MM.1S (cell line): ENCODE measurements at places on chromosomes 12 and 14.
A peak's percentile ranks its signal among the peaks of the same experiment; 100 is the strongest.

GRCh38 chr12:86772696-86773095, 516.5 kb upstream of the MGAT4C start:
- no peak for DNase-seq

DNA sequence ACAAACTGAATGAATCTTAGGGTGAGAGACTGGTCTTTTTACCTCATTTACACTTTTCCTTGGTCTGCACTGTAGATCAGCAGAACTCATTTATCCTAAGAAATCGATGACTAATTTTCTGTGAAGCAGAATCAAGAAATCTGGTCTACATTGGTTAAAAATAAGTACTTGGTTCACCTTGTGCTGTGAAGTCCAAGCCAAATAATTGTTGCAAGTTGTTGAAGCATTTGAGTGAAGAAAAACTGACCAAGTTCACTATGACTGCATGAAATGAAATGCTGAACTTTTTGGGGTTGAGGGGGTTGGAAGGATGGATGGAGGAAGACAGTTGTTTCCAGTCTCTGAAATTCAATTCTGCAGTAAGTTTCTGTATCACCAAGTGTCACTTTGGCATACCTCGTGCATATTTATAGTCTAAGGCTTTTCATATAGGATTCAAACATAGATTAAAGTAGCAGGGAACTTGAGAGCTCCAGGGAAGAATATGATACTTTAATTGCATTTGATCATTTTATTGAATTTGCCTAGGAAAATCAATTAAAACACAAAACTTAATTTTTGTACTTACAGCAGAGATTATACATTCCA, 75.0 kb downstream of the FAR2 start:
- DNase-seq, result no peak

GRCh38 chr12:120748242-120748641, 22.6 kb downstream of the ACADS start:
- DNase-seq, result no peak

DNA sequence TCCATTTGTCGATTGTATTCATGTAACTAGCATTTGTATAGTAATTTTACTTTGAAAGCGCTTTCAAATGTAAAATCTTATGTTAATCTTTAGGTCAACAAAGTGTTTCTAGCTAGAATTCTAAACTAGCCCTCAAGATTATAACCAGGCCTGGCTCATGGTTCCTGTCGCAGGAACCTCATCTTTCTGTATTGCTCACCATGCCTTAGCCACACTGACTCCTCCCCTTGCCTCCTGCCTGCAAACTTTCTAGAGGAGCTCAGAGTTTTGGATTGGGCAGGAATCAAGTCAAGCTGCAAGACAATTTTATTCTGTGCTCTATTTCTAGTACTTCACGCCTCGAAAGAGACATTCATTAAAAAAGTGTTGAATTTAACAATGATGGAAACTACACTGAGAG, 99.8 kb downstream of the TGFB3 start:
- no peak for DNase-seq

DNA sequence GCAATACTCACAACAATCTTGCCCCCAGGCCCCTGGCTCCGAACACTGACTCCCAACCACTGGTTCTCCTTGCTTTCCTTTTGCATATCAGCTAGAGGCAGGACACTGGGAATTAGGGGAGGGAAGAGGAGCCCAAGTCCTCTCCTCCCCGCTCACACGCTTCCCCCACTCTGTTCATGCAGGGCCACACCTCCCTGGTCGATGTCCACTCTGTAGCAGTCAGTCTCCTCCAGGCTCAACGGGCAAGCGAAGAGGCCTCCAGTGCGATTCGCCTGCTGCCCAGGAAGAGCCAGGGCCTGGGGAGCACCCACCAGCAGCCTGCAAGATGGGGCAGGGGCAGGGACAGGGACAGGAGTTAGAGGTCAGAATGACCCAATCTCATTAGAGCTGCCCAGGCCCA, 4.8 kb downstream of the ITGA7 start:
- DNase-seq, result no peak

DNA sequence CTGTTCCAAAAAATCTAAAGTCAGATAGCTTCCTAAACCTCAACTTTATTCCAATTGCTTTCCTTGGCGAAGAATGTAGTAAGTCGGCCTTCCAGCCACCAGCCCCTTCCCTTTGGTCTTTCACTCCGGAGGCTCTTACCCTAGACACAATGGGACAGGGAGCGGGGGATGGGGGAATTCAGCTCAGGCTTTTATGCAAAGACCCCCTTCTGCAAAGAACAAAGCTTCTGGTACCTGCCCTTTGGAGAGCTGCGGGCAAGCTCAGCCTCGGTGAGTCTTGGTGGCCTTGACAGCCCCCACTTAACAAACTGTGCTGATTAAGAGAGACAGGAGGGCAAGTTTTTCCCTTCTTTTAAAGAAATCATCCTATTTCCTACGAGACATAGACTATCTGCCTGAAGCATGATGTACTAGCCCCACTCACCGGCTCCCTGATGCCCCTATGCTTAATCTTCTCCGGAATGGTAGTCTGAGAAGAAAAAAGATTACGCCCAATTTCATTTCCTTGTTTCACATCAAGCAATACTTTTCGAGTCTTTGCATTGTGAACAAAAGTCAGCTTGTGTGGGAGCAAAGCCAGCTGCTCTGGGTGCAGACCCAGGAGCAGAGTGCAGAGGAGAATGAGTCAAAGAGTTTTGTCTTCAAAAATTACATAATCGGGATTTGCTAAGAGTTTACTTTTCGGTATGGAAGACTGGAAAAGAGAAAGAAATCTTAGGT, 1.5 kb upstream of the NANOG start:
- no peak for DNase-seq

- no peak for DNase-seq
These were observed 62.7 kb downstream of the C2CD5 start for GRCh38 chr12:22481547-22482104.

GRCh38 chr12:96578526-96579125, 89.2 kb downstream of the CFAP54 start:
- peak; percentile 76 for DNase-seq

DNA sequence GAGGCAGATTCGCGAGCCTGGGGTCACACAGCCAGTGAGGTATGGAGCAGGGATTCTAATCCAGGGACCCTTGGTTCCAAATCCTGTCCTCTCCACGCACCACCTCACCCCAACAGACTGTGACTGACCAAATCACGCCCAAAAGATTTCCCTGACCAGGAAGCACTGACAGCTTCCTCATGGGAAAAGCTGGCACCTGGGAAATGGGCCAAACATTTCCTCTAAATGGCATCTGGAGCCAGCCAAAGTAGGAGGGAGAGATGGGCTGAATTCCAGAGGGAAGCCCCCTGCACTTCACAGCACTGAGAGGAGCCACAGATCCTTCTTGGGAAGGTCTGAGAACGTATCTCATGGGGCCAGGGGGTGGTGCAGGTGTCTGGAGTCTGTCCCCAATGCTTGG, 28.8 kb downstream of the CCDC92 start:
- DNase-seq, result no peak

- DNase-seq, result no peak
These were observed 13.6 kb downstream of the FAM222A start for GRCh38 chr12:109727039-109727723.

DNA sequence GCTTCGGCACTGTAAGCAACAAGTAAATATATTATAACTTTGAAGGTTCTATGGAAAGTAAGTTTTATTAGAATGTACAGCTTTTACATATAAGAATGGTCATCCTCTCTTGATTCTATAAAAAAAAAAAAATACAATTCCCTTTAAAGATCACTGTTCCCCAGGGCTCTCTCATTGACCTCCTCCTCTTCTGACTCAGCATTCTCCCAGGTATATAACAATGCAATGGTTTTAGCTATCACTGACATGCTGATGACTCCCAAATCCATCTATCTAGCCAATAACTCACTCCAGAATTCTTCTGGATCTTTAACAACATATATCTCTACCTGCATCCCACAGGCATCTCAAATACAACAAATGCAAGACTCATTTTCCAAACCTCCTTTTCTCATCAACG, 62.7 kb downstream of the EEA1 start:
- DNase-seq, result no peak

DNA sequence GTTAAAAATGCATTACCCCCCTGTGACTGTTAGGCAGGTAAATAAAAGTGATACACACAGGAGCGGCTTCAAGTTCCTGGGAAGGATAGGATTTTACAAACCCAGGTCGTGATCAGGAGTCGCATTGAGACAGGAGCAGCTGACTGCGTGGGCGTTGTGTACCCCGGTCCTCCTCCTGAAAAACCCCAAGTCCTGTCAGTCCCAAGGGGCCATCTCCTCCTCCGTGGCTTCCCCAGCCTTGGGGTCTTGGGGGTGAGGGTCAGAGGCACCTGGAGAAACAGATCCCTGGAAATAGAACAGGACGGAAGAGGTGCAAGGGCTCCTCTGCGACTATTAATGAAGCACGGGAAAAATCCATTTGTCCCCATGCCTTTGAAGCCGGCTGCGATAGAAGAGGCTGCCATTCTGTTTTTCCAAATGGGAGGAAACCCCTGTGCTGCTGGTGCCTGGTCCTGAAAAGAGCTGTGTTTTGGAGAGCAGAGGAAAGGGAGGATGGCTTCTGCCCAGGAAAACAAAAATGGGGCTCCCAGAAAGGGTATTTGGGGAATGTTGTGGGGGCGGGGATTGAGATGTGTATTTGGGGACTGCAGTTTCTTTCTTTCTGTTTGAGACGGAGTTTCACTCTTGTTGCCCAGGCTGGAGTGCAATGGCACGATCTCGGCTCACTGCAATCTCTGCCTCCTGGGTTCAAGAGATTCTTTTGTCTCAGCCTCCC, 143.1 kb downstream of the ZNF664 start:
- no peak for DNase-seq

GRCh38 chr12:75783093-75783877, 248.3 kb downstream of the PHLDA1 start:
- peak; percentile 14 for DNase-seq

DNA sequence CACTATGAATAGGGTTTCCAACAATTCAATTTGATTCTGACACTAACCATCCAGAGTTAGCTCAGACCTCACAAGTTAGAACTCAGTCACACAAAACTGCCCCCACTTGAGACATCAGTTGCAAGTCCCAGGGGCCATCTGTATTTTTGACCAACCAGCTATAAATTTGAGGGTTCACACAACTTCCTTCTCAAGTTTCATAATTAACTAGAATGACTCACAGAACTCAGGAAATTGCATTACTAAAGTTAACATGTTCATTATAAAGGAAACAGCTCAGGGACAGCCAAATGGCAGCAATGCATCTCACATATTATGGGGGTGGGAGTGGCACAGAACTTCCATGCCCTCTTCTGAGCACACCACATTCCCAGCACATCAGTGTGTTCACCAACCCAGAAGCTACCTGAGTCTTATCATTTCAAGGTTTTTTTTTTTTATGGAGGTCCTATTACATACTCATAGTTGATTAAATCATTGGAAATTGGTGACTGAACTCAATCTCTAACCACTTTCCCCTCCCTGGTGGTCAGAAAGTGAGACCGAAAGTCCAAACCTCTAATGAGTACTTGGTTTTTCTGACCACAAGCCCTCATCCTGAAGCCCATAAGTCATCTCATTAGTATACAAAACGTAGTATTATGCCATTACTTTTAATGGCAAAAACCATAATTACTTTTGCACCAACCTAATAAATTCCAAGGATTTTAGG, 1721.5 kb upstream of the SEL1L start:
- DNase-seq, result no peak

- no peak for DNase-seq
These were observed 115.7 kb downstream of the RFLNA start for GRCh38 chr12:124410354-124411175.

GRCh38 chr12:49636979-49637755, 13.8 kb downstream of the PRPF40B start:
- DNase-seq, result peak; percentile 75

DNA sequence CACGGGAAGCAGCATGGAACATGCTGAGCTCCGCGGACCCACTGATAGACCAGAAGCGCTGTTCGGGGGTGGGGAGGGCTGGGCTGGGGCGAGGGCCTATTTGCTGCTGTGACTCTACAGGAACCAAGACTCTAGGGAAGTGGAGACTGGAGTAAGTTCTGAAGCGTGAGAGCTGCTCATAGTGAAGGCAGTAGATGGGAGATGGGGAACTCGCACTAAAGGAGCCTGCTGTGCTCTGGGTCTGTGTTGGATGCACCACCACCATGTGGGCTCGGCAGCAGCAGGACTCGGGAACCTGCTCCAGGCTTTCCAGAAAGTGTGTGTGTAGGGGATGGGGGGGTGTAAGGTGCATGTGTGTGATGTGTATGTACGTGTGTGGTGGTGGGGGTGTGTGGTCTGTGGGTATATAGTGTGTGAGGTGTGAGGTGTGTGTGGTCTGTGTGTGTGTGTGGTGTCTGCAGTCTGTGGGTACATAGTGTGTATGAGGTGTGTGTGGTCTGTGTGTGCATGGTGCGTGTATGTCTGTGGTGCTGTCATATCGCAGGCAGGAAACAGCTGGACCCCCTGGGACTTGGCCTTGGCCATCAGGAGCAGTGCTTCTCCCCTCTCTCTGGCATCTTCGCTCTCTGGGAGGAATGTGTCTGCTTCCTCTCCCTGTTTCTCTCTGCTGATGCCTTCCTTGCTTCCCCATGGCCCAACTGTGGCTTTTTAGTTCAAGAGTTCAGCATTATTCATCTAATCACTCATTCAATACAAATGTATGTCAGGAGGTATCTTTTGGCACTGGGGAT, 378.9 kb downstream of the FUT8 start:
- no peak for DNase-seq

- no peak for DNase-seq
These were observed 18.8 kb downstream of the SLC35F4 start for GRCh38 chr14:57847096-57847495.

DNA sequence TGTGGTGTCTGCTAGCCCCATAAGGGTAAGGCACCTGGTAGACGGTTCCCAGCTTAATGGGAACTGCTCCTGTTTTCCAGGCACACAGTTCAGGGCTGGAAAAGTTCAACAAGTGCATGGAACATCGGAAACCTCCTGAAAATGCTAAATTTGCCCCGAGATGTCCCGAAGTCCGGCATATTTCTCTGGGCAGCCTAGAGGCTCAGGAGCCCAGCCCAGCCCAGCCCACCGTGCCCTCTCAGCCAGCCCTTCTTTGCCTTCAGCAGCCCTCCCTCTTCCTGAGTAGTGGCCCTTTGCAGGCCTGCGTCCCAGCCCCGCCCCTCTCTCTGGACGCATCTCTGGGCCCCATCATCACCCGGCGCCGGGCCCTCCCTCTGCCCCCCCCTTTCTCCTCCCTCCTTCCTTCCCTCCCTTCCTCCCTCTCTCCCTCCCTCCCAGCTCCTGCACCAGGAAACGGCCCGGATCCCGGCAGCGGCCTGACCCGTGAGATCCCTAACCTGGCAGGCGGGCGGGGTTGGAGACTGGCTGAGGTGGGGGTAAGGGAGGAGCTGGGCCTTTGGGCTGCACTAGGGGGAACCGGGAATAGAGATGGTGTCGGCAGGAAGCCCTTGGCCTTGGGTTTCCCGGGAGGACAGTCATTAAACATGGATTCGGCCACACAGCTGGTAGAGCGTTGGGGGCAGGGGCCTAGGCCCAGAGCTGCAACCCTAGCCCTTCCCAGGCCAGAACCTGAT, at the start of gene BCL2L2:
BCL2L2 (plus strand) TSS at position 422 of the 734 bp plus-strand sequence. CDS start 935 bp downstream, outside the sequence.
- DNase-seq, result no peak
